PC-3 (cell line): ENCODE measurements at places on chromosomes 1 and 21. TPM values are rescaled to one million over a fixed set of nuclear protein-coding genes. Genes with fewer than 3 reads are reported as not detected.

GRCh38 chr1:46301406-46301807 lies 2.0 kb downstream of the LRRC41 start:
- no peaks in the 10 kb centered on the region for H3K27me3 ChIP-seq
- peak overlapping the region; percentile 99 for H3K4me3 ChIP-seq
- no peak for DNase-seq
- peaks cover 17% of the 10 kb centered on the region for H3K36me3 ChIP-seq
- H3K4me1 ChIP-seq: peaks cover 13% of the 10 kb centered on the region

DNA sequence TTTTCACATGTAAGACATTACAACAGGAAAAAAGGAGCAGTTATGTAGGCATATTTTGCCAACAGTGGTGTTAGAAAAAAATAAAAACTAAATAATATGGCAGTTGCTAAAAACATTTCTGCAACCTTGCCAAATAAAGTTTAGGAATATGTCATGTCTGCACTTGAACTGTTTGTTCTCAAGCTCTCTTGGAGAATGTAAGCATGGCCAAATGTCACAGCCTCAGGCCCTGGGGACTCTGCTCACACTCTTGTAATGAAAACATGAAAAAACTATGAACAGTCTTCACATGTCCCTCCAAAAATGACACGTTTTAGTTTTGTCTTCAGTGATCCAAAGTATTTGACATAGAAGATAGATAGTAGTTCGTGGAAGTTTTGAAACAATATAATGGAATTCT lies 753.3 kb downstream of the LTN1 start:
- no peaks in the 10 kb centered on the region for H3K27me3 ChIP-seq
- H3K36me3 ChIP-seq: no peaks in the 10 kb centered on the region
- no peak overlapping the region for H3K4me3 ChIP-seq
- H3K27ac ChIP-seq: no peak overlapping the region
- DNase-seq: no peak

- H3K4me3 ChIP-seq: no peak overlapping the region
- no peak for DNase-seq
- no peaks in the 10 kb centered on the region for H3K27me3 ChIP-seq
- no peaks in the 10 kb centered on the region for H3K4me1 ChIP-seq
Observed at GRCh38 chr21:44831227-44831860, 13.5 kb upstream of the SUMO3 start.

GRCh38 chr1:205068457-205069040 lies 15.7 kb downstream of the TMEM81 start:
- no peak overlapping the region for H3K4me3 ChIP-seq
- H3K4me1 ChIP-seq: peaks cover 7% of the 10 kb centered on the region; the same call in 1 of the 2 replicates
- DNase-seq: no peak
- no peaks in the 10 kb centered on the region for H3K36me3 ChIP-seq
- no peaks in the 10 kb centered on the region for H3K27me3 ChIP-seq

DNA sequence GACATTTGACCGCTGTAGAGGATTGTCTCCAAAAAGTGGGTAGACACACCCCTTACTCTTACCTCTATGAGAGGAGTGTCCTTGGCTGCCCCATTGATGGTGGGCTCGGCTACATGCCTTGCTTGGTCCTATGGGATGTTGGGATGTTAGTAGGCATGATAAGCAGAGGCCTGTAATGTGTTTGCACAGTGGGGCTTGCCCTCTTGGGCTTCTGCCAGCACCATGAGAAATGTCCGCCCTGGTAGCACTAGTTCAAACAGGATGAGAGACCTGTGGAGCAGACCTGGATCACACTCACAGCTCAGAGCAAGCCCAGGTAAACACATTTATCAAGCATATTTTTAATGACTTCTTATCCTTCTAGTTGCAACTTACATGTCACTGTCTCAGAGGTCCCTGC lies 54.2 kb downstream of the SH3GLB1 start:
- peaks cover 22% of the 10 kb centered on the region for H3K4me1 ChIP-seq
- peak; percentile 66 for DNase-seq
- H3K27me3 ChIP-seq: no peaks in the 10 kb centered on the region
- H3K36me3 ChIP-seq: no peaks in the 10 kb centered on the region

The TFF3 gene
- 2.8 and 9.1 TPM in 2 replicates for total RNA-seq

The PAQR7 gene
- total RNA-seq: 6.4 and 7.2 TPM in 2 replicates
